Colonic mucosa (tissue), 4 donors: ENCODE measurements at places on chromosomes 2 and 18. TPM values are rescaled to one million over a fixed set of nuclear protein-coding genes. Genes with fewer than 3 reads are reported as not detected.

- no peak overlapping the region for H3K27ac ChIP-seq
- no peak for DNase-seq
- no peak overlapping the region for H3K4me3 ChIP-seq
- H3K4me1 ChIP-seq, result no peaks in the 10 kb centered on the region
These were observed 19.9 kb downstream of the ERMN start for GRCh38 chr2:157305723-157306110.

DNA sequence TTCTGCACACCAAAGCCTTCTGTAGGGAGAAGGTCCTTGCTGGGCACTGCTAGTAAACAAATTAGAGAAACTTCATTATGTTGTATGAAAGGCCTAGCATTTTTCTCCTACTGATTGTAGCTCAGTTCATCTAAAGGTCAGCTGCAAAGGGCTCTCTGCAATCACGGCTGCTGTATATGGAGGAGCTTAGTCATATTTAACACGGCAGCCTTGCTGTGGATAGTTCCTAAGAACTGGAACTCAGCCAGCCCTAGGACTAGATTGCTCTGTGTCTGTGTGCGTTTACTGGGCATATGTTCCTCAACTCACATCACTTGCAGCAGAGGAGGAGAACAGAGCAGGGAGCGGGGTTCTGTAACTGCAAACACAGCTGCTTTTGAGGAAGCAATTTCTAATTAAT is 1103.9 kb upstream of the KLHL29 start:
- no peak overlapping the region for H3K4me3 ChIP-seq
- no peaks in the 10 kb centered on the region for H3K4me1 ChIP-seq
- no peaks in the 10 kb centered on the region for H3K36me3 ChIP-seq
- no peaks in the 10 kb centered on the region for H3K27me3 ChIP-seq
- no peak for DNase-seq

The CROCC2 gene
- not detected for total RNA-seq

GRCh38 chr2:176291335-176291734 is 22.1 kb downstream of the MTX2 start:
- no peak overlapping the region for H3K27ac ChIP-seq
- H3K4me1 ChIP-seq, result no peaks in the 10 kb centered on the region

DNA sequence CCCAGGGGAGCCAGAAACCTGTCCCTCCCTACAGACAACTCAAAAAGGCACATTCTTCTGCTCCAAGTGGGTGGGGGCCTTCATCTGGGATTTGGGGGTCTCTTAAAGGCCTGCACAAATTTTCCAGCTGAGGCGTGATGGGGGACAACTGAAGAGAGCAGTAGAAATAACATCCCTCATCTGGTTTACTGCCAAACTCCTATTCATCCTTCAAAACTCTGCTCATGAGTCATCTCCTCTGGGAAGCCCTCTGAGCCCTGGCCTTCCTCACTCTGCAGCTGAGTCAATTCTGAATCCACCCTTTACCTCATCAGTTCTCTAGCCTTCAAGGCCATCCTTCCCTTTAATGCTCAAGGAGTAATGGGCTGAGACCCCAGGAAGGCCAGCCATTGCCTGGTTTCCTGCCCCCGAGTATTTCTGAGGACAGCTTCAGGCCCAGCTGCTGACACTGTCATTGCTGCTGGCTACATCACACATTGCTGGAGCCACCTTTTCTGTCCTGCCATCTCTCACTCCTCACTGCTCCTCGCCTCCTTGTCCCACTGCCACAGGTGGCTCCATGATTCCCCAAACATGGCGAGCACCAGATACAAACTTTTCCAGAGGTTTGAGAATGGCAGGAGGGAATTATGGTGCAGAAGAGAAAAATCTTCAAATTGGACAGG is 32.2 kb upstream of the GLI2 start:
- H3K27ac ChIP-seq, result no peak overlapping the region
- no peaks in the 10 kb centered on the region for H3K36me3 ChIP-seq
- H3K27me3 ChIP-seq, result no peaks in the 10 kb centered on the region
- no peaks in the 10 kb centered on the region for H3K4me1 ChIP-seq
- no peak overlapping the region for H3K4me3 ChIP-seq
- DNase-seq, result no peak

DNA sequence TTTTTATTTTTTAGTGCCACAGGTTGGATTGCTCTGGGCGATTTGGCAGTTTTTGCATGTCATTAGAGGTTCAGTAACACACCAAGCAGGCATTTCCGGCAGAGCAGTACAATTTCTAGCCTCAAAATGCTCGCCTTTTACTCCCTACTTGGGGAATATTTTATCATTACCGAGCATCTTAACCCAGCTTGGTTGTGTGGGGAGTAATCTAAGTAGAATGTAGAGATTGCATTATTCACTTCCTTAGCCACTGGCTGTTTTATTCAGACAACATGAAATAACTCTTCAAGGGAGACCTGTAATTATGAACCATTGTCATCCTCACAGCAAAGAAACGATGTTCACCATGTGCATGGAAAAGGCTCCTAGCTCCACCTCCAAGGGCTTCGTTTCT is 13.1 kb downstream of the GRP start:
- no peak overlapping the region for H3K4me3 ChIP-seq
- H3K27ac ChIP-seq, result no peak overlapping the region
- H3K4me1 ChIP-seq, result no peaks in the 10 kb centered on the region
- no peaks in the 10 kb centered on the region for H3K36me3 ChIP-seq

DNA sequence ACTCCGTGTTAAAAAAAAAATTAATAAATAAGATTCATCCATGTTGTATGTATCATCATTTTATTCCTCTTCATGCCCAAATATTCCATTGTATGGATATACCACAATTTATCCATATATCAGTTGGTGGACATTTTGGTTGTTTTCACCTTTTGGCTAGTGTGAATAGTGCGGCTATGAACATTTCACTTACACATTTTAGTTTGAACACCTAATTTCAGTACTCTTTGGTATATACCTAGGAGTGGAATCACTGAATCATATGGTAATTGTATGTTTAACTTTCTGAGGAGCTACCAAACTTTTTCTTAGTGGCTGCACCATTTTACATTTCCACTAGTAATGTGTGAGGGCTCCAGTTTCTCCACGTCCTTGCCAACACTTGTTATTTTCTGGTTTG is 20.0 kb downstream of the CDCA7 start:
- no peak overlapping the region for H3K4me3 ChIP-seq
- H3K27me3 ChIP-seq, result no peaks in the 10 kb centered on the region
- no peak overlapping the region for H3K27ac ChIP-seq
- DNase-seq, result no peak

DNA sequence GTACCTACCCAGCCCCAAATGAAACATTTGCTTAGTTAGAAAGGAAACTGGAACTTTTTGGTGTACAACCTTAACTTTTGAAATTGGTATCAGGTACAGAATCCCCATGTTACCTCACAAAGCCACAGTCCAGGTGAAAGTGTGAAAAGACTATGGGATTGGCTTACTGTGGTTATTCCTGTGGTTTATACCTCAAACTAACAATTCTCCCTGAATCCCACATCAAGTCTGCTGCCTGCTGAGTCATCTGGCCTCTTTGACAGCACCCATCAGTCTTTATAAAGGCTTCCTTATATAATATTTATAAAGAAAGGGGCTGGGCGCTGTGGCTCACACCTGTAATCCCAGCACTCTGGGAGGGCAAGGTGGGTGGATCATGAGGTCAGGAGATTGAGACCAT is 164.6 kb downstream of the TMEM247 start:
- no peaks in the 10 kb centered on the region for H3K4me1 ChIP-seq
- no peak for DNase-seq
- H3K36me3 ChIP-seq, result no peaks in the 10 kb centered on the region
- H3K27me3 ChIP-seq, result no peaks in the 10 kb centered on the region
- H3K4me3 ChIP-seq, result no peak overlapping the region

DNA sequence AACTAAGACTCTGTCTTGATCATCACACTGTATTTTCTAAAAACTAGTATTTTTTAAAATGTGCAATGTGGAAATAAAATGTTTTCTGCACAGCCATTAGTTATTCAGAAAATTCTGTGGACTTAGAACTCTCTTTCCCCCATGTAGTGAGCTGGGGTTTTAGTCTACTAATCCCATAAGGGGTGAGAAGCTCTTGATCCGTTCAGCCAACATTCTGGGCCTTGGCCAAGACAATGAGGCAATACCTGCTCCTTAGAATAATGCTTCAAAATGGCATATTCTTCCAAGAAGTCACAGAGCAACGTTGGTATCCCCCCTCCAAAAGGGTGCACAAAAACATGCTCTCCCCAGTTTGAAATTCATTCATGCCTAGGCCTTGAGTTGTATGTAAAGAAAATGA is 4.0 kb downstream of the REEP1 start:
- peaks cover 24% of the 10 kb centered on the region for H3K27me3 ChIP-seq
- H3K4me3 ChIP-seq, result no peak overlapping the region
- no peaks in the 10 kb centered on the region for H3K4me1 ChIP-seq
- no peaks in the 10 kb centered on the region for H3K36me3 ChIP-seq
